H4 (cell line): ENCODE measurements at places on chromosomes 11 and 22. TPM values are rescaled to one million over a fixed set of nuclear protein-coding genes. Genes with fewer than 3 reads are reported as not detected.

The RBMXL2 gene
- total RNA-seq = not detected in 2 replicates

The ATM gene
- total RNA-seq = 18.8 and 20.0 TPM in 2 replicates

The SYT7 gene
- 1.9 and 10.8 TPM in 2 replicates for total RNA-seq

The ATG13 gene
- total RNA-seq = 72.3 and 88.3 TPM in 2 replicates

The LRRC32 gene
- 0.04 and 0.29 TPM in 2 replicates for total RNA-seq

The INPP5J gene
- total RNA-seq = 0.45 and 0.79 TPM in 2 replicates

The SPECC1L gene
- 10.8 and 27.0 TPM in 2 replicates for total RNA-seq

The CBX6 gene
- total RNA-seq = 19.6 and 21.5 TPM in 2 replicates

The CCDC179 gene
- not detected in 2 replicates for total RNA-seq

The ANKK1 gene
- 0.06 TPM in 1 of 2 replicates, not detected in the other for total RNA-seq

The FREY1 gene
- 0.51 TPM in 1 of 2 replicates, not detected in the other for total RNA-seq

The VSIG2 gene
- total RNA-seq = not detected in 2 replicates

The TMEM25 gene
- 8.9 and 13.8 TPM in 2 replicates for total RNA-seq

The TRPC6 gene
- total RNA-seq = 0.02 TPM in 1 of 2 replicates, not detected in the other

The C22orf42 gene
- total RNA-seq = not detected in 2 replicates

The CCDC117 gene
- total RNA-seq = 16.0 and 17.2 TPM in 2 replicates

The TENM4 gene
- 0.31 and 0.82 TPM in 2 replicates for total RNA-seq

The PVALB gene
- not detected in 2 replicates for total RNA-seq

The SCGB1D2 gene
- total RNA-seq = not detected in 2 replicates

The SCGB1A1 gene
- not detected in 2 replicates for total RNA-seq

The PRG2 gene
- total RNA-seq = not detected in 2 replicates

The FGF19 gene
- 0.17 TPM in 1 of 2 replicates, not detected in the other for total RNA-seq

The OR52I2 gene
- total RNA-seq = not detected in 2 replicates
